Caudate nucleus (tissue), 63 donors: ENCODE measurements at places on chromosomes 12 and 14.

DNA sequence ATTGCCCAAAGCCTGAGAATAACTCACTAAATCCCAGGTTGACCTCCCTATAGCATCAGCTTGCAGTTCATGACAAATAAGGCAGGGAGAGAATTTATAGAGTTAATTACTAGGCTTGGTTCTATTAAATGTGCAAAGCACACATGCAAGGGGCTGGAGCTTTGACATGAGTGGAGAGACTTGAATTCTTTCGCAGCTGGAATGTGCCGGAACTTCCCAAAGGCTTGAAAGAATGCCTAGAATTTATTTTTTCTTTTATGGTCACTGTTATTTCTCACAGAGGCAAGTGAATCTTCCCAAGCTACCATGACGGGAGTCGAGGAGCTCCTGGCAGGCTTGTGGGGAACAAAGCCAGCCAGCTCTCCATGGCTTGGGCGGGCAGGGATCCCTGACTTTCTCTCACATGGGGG lies 95.5 kb upstream of the USP44 start:
- no peak for DNase-seq

DNA sequence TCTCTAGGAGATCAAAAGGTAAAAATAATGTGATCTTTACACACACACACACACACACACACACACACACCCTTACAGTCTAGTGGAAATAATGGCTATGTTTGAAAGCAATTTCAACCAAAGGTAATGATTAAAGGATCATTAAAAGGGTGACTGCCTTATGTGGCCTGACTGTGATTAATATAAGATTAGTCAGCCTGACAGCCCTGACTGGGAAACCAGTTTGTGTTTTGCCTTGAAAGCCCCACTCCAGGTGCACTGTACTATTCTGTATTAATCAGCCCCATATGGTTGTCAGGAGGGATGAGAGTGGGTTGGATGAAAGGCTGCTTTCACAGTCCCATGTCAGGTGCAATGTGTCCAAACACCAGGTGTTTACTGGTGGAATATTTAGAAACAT lies 10.5 kb downstream of the RASSF9 start:
- DNase-seq = no peak

DNA sequence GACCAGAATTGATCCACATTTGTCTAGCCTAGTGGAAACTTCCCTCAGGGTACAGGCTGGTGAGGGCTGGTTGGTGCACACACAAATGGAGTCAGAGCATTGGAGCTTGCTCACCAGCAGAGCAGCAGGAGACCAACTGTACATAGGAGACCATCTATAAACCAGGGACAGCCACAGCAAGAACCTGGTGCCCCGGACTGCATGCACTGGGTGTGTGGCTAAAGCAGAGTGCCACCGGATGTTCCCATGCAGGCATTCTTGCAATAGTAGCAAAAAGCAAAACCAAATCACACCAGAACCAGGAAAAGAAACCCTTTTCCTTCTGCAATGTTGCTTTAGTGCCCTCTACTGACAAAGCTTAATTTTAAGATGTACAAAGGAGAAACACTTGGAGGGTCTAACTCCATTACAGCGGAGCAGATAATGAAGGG lies 136.4 kb downstream of the MDGA2 start:
- no peak for DNase-seq

- no peak for DNase-seq
These were observed 19.9 kb downstream of the ASCL4 start for GRCh38 chr12:107794451-107794850.

DNA sequence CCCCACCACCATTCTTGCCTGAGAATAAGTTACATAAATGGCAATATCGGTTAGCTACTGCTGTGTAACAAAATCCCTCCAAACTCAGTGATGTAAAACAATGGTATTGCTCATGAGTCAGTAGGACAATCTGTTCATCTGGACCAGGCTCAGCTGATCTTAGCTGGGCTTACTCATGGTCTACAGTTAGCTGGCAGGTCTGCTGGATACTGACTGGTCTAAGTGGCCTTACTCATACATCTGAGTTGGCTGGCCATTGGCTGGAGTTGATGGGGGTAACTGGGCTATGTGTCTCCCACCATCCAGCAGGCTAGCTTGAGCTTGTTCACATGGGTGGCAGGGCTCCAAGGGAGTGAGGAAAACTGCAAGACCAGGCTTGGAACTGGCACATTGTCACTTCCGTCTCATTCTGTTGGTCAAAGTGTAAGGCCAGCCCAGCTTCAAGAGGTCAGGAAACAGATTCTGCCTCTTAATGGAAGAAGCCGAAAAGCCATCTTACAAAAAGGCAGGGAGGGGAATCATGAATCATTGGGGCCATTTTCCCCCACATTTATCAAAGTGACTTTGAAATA lies 56.7 kb upstream of the CHGA start:
- no peak for DNase-seq

GRCh38 chr14:55976655-55977054 lies 141.6 kb upstream of the PELI2 start:
- no peak for DNase-seq

DNA sequence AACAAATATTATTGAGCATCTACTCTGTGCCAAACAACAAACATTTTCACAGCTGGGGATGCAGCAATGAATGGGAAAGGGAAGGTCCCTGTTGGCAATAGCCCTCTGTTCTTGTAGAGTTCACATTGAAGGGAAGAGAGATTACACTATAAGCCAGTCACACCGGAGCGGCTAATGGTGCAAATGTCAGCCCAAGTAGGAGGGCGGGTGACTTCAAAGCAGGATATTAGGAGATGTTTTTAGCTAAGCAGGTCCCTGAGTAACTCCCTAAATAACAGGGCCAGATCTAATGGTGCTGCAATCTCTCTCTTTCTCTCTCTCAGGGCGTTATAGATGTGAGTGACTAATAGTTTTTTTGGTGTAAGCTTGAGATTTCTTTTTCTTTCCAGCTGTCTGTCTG lies 30.7 kb downstream of the FLVCR2 start:
- DNase-seq = no peak

GRCh38 chr12:62533755-62534107 lies 67.1 kb downstream of the MON2 start:
- no peak for DNase-seq

GRCh38 chr12:54012631-54013409 lies 4.0 kb downstream of the HOXC8 start:
- no peak for DNase-seq

GRCh38 chr12:7512553-7512952 lies 9.0 kb upstream of the CD163 start:
- no peak for DNase-seq

DNA sequence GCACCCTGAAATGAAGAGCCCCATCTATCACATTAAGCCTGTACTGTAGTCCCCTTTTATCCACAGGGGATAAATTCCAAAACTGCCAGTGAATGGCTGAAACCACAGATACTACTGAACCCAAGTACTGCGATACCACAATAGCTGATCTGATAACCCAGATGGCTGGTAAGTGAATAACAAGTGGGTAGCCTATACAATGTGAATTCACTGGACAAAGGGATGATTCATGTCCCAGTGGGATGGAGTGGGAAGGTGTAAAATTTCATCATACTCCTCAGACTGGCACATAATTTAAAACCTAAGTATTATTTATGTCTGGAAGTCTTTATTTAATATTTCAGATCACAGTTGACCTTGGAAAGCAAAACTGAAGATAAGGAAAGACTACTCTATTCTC lies 201.3 kb downstream of the GPHN start:
- DNase-seq = no peak

GRCh38 chr14:22427771-22428231 lies 161.2 kb downstream of the DAD1 start:
- DNase-seq = no peak

DNA sequence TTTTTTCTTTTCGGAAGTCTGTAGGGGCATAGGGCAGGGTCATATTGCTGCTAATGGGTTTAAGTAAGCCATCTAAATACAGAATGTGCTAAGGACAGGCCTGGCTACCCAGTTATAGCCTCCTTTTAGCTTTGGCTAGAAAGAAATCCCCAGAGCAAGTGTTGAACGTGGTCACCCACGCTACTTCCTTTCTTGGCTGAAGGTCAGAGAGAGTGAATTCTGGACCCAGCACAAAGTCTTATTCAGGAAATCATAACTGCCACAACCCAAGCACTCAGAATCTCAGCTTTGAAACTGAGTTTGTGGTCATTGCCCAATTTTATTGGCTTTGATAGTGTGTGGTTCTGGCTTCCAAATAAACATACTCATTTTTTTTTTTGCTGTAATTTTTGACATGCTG lies 542.1 kb upstream of the ATP2B1 start:
- no peak for DNase-seq

DNA sequence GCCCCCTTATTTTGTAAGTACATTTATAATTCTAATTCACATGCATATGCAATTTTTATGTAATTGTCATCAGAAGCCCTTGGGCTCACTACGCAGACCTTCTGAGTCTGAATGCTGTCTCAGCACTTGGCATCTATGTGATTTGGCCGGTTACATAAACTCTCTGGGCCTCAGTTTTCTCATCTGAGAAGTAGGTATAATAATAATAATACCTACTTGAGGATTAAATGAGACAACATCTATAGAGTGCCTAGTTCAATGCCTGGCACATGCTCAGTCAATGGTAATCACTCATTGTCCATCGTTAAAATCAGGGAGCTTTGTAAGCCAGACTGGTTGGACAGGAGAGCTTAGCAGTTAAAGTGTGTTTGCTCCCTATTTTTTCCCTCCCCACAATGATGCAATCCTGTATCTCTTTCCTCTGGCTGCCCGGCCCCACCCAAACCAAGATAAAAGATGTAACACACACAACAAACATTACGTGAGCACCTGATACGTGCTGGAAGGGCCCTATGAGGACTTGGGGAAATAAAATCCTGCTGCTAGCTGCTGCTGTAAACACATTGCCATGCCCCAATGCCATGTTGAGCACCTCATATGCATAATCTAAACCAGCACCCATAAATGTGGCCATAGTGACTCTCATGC lies 235.0 kb downstream of the CRADD start:
- DNase-seq = no peak

DNA sequence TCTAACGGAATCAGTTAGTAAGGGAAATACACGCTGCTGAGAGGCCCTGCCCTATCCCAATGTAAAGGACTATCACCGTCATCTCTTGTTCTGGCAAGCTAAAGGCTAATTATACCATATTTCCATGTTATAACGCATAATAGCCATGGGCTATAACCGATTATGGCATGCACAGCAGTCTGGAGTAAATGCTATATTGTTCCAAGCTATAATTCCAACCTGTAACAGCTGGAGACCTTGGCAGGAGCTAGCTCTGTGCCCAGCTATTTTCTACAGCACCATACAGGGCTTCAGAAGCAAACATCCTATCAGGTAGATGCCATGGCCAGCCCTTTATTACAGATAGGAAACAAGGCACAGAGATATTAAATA lies 26.3 kb downstream of the SYNE3 start:
- DNase-seq = no peak

DNA sequence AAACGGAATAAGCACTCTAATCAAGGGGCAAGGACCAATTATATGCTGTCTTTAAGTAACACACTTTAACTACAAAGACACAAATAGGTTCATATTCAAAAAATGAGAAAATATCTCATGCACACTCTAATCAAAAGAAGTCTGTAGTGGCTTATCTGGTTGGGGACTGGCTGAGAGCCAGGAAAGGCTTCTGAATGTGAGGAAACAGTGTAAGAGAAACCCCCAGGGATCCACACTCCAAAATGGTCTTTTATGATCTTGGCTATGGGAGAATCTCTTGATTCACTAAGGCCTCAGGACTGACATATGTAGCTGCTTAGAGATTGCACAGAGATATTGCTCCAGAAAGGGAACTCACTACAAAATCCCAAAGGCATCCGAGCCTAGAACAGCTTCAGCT lies 10.3 kb downstream of the CTSG start:
- no peak for DNase-seq

- no peak for DNase-seq
These were observed 13.3 kb downstream of the PCNX1 start for GRCh38 chr14:70920608-70921007.

DNA sequence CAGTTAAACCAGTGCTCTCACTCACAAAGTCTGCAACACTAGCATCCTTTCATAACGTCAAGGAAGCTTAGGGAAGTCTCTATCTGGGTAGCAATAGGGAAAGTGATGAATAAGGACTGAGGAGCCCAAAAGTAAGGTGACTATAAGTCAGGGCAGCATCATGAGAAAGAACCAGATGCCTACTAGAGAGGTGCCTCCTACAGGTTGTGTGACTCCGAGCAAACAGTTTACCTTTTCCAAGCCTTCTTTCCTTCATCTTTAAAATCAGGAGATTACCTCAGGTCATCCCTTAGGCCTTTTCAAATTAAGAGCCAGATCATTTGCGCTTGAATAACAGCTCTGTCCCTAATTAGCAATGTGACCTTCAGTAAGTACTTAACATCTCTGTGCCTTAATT lies 40.2 kb downstream of the RTN1 start:
- no peak for DNase-seq

GRCh38 chr12:105455261-105455660 lies 124.8 kb downstream of the C12orf75 start:
- DNase-seq = no peak

DNA sequence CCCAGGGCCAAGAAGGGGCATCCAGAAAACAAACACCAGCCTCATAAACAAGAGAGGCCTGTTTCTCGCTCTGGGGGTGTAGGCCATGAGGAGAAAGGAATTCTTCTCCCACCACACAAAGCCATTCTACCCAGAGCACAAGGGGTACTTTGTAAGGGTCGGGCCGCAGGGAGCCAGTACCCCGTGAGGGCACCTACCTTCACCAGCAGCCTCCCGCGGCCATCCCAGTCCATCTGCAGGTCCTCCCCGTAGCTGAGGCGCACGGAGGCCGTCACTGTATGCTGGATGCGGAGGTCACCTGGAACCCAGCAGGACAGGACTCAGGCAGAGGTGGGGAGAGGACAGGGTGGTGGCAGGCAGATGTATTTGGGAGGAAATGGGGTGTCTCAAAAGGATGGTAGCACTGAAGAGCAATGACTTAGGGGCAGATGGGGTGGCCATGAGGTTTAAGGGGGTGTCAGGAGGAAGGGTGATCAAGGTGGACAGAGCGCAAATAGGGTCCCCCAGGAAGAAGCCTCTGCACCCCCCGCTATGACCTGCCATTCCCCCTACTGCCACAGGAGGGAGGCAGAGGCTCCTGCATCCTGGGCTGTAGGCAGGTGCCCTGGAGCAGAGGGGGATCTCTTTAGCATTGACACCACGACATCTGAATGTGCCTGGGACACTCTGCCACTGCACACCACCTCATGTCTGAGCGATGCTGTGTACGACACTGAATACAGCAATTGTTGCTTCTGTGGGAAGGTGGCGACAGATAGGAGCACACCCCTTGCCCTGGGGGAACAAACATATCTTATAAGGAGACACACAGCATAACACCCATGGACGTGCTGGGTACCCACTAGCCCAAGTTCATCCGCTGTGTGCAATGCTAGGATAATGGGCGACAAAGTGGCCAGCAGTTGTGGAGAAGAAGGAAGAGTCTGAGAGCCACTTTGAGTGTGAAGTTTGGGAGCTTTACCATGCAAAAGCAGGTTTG lies 61.4 kb downstream of the VWF start:
- peak; percentile 45 for DNase-seq

GRCh38 chr12:70149665-70150064 lies 93.6 kb upstream of the CNOT2 start:
- no peak for DNase-seq

GRCh38 chr14:97109234-97109633 lies 312.1 kb downstream of the VRK1 start:
- DNase-seq = no peak
